ENCODE measurements at places on chromosomes 5 and 9.

DNA sequence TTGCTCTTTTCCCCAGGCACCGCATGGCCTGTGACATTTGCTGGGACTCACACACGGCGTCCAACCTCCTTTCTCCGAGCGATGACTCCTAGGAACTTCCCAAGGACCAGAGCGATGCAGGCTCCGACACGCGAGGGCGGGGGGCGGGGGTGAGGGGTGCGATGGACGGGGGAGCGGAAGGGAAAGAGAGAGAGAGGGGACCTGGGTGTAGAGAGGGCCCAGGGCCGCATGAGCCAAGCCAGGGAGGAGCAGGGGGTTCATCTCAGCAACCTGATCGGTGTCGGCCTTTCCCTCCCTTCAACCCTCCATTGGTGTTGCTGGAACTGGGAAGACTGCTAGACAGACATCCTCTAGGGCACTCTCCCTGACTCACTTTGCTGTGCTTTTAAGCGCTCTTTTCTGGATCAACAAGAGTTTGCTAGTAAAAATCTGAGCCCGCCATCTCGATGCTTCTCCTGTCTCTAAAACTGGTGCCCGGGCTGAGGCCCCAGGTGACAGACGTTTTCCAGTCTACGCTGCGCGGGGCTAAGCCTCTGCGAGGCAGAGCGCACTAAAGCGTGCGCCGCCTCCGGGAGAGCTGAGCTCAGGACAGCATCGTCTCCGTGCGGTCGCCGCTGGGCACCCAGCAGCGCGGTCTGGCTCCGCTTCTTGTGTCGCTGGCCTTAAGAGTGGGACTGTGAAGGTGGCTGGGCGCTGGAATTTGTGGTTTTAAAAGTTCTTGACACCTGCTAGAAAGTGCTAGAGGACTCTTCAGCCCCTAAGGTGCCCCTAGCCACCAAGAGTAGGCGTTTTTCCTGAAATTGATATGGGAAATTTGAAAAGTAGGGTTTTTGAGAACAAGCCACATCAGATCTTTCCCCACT is 1.0 kb upstream of the TSLP start:
- DNase-seq, result no peak

DNA sequence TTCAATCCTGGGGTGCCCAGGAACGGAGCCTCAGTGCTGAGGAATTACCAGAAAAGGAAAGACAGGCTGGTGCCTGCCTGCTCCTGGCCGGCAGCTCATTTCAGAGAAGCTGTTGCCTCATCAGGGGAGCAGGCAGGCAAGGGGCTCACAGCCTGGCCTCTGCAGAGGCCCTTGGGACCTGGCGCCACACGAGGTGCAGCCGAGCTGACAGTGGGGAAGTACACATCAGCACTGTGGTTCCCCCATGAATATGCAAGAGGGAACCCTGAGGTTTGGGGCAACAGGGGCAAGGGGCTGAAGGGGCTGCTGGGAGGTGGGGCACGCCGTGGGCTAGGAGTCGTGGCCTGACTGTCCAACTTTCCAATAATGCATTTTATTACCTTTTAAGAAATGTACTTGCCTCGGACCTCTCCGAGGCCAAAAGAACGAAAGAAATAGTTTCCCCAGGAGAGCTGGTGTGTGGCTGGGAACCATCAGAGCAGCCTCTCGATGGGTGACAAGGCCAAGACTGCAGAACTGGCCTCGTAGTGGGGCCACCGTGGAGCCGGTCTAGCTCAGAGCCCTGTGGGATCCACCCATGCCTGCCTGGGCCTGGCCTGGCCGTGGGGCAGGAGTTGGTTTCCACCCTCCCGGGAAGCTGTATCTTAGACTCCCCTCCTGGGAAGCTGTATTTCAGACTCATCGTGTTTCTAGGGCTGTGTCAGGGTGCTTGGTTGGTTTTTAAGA is 198.6 kb downstream of the PAX5 start:
- no peak for DNase-seq

GRCh38 chr5:53008751-53009150 is 19.6 kb downstream of the ITGA2 start:
- no peak for DNase-seq

GRCh38 chr9:38044706-38045105 is 24.3 kb downstream of the SHB start:
- DNase-seq, result no peak

DNA sequence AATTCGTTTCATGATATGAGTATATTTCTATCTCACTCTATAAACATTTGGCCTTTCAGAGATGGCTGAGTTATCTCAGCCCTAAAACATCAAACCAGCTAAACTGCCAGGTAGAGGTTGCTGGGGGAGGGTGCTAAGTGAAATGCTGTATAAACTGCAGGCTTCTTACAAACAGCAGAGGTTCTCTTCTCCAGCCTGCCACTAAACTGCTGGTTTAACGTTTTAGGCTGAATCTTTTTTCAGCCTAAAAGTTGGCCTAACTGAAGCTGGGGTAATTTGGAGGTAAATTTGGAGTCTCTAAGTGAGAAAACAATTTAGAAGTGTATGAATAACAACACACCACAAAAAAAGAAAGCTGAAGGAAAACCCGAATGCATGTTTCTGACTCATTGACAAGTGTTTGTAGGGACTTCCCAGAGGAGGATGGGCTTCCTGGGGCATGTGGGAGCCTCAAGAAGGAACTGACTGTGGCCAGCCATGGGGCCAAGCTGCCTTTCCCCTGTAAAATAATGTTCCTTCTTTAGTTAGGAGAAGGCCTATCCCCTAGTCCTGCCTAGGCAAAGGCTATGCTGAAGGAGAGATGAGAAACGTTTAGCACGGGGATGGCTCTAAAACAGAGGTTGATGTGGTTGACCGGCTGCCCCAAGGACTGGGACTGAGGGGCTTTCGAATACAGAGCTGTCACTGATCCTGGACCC is 44.3 kb downstream of the SLC28A3 start:
- no peak for DNase-seq

DNA sequence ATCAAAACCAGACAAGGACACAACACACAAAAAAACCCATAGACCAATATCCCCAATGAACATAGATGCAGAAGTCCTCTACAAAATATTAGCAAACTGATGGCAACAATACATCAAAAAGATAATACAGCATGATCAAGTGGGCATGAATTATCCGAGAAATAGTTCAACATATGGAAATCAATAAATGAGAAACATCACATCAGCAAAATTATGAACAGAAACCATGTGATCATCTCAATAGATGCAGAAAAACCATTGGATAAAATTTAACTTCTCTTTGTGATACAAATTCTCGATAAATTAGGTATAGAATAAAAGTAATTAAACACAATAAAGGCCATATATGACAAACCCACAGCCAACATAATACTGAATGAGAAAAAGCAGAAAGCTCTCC is 69.6 kb downstream of the C9 start:
- no peak for DNase-seq

GRCh38 chr5:168513861-168514428 is 15.2 kb upstream of the FBLL1 start:
- DNase-seq, result no peak

- no peak for DNase-seq
Measured at GRCh38 chr5:137072361-137073115, 426.6 kb downstream of the SPOCK1 start.

- no peak for DNase-seq
Measured at GRCh38 chr5:13358342-13358741, 586.1 kb downstream of the DNAH5 start.

- no peak for DNase-seq
Measured at GRCh38 chr5:77867194-77867691, 91.1 kb upstream of the TBCA start.

DNA sequence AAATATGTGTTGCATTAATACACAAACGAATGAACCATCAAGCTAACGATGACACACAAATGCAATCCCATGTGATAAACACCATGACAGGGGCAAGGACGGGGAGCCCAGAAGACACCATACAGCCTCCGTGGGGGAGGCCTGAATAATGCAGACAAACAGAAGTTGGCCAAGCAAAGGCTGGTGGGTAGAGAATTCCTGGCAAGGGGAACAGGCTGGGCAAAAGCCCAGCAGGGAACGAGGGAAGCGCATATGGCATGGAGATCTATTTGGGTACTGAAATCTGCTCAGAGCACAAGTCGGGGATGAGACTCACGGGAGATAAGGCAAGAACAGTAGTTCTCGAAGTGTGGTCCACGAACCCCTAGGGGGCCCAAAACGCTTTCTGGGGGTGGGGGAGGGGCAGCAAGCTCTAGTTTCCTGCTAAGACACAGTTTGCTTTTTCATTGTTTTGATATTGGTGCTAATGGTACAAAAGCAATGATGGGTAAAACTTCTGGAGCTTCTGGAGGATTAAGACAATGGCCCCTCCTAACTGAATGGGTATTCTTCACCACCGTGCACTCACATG is 42.9 kb upstream of the FBXW11 start:
- no peak for DNase-seq
